ENCODE measurements at places on chromosomes 13 and 19.

DNA sequence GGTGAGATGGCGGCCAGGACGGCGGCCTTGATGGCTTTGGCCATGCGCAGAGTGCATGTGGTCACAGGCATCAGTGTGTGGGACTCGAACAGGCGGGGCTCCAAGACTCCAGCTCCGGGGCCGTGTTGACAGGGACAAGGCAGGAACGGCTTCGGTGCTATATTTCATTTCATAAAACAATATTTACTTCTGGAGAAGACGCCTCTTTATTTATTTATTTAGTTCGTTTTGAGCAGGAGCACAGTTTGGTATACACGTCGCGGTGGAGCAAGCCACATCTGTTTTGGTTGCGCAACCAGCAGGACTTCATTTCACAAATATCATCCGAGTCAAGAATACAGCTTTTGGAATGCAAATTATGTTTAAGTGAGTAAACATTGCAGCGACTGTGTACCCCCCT lies 166.7 kb upstream of the TSHZ3 start:
- no peak for DNase-seq

- DNase-seq: no peak
Measured at GRCh38 chr19:13134626-13135025, 15.5 kb downstream of the STX10 start.

GRCh38 chr19:15108145-15108844 lies 1.1 kb downstream of the SYDE1 start:
- no peak for DNase-seq

GRCh38 chr13:26485786-26486185 lies 71.7 kb upstream of the WASF3 start:
- no peak for DNase-seq

DNA sequence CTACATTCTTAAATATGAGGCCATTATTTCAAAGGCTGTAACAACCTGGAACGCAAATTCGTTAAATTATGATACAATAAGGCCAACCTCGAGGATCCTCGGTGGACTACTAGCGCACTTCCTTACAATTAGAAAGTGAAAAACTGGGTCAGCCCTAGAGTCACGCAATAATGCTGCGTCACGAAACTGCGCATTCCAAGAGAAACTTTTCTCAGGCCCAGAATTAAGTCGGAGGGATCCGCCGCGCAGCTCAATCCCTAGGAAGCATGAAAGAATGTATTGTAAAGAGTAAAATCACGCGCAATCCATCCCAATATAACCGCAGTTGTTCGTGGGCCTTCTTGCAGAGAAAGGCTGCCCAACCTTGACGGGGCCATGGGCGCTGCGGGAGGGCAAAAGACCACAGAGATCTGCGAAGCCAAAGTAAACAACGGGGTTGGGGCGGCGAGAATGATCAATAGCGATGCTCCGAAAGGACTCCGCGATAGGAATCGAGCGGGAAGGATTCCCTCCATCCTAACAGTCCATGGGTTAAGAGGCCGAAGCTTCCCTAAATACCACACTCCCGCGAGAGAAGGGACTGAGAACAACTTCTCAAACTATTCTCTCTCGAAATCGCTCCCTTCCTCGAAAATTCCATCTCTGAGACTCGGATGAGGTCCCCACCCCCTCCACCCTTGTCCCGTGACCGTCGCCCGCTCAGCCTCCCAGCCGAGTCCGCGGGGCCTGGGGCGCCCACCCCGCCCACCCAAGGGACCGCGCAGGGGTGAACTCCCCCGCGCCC lies 564 bp downstream of the SPART start:
- peak; percentile 75 for DNase-seq

DNA sequence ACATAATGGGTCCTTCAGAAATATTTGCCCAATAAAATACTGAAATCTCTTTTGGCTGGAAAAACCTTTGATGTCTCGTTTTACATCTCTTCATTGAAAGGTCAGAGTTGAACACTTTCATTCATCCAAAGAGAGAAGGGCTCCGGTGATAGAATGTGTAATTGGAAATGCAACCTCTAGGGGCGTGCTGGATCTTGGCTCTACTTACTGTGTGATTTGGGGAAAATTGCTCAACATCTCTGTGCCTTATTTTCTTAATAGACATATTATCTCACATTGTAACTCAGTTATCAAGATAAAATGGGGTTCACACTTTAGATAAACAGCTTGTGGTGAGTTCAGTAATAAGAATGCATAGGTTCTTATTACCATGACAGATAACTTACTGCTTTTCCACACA lies 1444.1 kb downstream of the SLITRK5 start:
- DNase-seq: no peak

DNA sequence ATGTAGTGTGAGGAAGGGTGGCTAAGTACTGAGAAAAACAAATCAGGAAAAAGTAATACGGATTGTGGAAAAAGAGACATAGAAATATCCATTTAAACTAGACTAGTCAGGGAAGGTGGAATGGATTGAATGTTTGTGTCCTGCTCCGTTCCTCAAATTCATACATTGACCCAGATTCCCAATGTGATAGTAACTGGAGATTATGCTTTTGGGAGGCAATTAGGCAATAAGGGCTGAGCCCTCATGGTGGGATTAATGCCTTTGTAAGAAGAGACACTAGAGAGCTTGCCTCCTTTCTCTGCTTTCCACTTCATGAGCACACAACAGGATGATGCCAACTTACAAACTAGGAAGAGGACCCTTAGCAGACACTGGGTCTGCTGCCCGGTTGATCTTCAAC lies 765.2 kb upstream of the GPC6 start:
- DNase-seq: no peak

- no peak for DNase-seq
Measured at GRCh38 chr13:53342623-53343360, 314.2 kb downstream of the OLFM4 start.
